ENCODE measurements at places on chromosomes 12 and 14.
A peak's percentile ranks its signal among the peaks of the same experiment; 100 is the strongest.

- no peak for DNase-seq
Observed at GRCh38 chr12:124819525-124819924, 44.1 kb downstream of the SCARB1 start.

GRCh38 chr12:13288501-13288900, 92.0 kb downstream of the EMP1 start:
- no peak for DNase-seq

- peak; percentile 32 for DNase-seq
Observed at GRCh38 chr12:116244001-116244400, 33.5 kb downstream of the MED13L start.

GRCh38 chr12:6376079-6376869, 911 bp upstream of the SCNN1A start:
- peak; percentile 90 for DNase-seq

DNA sequence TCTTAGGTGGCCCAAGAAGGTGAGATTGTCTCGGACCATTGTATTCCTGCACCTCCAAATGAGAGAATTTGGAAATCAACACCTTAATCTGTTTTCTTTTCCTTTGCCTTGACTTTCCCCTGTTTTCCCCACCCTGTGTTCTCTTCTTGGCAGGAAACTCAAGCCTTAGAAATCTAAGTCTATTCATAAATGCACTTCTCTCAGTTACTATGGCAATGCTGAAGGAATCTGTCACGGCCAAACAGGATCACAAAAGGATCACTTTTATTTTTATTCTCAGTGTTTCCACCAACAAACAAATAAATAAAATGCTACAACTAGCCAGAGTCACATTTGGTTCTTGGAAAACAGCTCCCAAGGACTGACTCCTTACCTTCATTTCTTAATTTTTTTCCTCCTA, 270.5 kb downstream of the BCAT1 start:
- DNase-seq: no peak

GRCh38 chr14:81473456-81474147, 60.1 kb downstream of the SEL1L start:
- DNase-seq: no peak

DNA sequence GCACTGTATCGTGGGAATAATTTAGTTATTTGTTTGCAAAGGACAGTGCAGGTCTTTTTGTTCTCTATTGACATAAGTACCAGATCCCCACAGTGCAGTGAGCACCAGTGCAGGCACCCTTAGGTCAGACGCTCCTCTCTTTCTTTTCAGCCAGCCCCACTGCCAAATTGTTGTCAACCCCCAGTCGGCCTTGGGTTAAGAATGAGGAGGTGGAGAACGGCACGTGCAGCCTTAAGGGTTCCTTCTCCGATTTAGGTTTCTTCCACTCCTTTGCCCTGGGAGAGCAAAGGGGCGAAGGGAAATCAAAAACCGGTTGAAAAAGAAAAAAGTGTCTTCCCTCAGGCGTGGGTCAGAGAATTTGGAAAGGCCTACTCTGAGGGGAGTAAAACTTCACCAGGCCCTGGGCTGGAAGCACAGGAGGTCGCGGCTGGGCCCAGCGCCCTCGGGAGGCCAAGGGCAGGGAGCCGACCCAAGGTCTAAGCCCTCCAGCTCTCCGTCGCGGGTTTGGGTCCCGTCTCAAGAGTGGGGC, 4.3 kb downstream of the PAX9 start:
- DNase-seq: no peak

DNA sequence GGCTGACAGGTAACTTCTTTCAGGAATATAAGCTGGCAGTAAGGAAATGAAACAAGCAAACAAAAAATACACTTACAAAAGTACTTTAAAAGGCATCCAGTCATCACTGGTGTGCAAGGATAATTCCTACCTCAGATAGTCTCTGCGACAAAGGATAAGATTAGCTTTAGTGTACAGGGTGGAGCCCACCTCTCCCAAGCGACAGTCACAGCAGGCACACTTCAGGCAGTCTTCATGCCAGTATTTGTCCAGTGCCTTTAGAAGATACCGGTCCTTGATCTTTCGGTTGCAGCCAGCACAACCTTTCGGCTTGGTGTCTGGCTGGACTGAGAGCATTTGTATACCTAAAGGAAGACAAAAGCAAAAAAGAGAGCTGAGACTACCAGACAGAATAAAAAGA, 5.4 kb downstream of the LMO3 start:
- no peak for DNase-seq

DNA sequence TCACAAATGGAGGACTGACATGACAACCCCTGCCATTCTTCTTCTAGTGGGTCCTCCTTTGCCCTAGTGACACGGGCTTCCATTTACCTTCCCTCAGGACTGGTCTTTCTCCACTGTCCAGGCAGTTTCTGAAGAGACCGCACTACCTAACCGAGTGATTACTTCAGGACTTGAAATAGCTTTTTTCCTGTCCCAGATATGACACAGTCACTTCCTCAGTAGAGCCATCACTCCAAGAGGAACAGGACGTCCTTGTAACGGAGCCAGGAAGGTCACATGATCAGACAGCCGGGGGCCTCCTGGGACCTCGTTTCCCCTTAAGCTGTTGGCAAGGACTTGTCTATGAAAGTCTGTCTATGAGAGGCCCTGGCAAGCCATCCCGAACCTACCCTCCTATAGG, 62.3 kb downstream of the FOS start:
- no peak for DNase-seq

GRCh38 chr14:52546318-52546670, 6.0 kb downstream of the TXNDC16 start:
- no peak for DNase-seq

DNA sequence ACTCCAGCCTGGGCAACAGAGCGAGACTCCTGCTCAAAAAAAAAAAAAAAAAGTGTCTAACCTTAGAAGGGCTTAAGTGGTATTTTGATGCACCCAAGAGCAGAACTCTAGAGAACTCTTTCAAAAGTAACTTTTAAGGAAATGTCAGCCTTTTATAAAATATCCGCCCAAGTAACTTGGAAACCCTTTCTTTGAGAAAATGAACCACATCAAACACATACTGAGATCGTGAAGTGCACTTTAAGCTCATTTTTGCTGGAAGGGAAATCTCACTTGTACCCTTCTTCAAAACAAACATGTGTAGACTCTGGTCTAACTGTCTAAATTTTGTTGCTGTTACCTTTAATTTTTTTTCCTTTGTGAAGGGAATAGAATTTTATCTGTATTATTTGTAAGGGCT, 5.5 kb downstream of the C12orf56 start:
- no peak for DNase-seq

DNA sequence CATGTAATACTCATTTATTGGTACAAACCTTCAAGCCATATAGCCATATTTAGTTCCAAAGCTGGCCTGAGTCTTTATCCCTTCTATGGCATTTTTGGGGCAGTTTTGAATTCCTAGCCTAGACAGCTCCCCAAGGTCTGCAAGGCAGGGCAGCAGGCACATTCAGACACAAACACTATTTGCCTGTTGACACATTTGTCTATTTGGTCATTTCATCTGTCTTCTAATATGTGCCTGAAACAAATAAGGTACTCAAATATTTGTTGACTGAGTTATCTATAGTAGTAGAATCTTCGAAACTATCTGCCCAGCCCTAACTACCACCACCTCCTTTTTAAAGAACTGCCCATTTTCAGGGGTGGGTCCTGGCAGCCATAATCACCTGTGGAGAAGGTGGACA, 9.3 kb downstream of the PPM1H start:
- no peak for DNase-seq

DNA sequence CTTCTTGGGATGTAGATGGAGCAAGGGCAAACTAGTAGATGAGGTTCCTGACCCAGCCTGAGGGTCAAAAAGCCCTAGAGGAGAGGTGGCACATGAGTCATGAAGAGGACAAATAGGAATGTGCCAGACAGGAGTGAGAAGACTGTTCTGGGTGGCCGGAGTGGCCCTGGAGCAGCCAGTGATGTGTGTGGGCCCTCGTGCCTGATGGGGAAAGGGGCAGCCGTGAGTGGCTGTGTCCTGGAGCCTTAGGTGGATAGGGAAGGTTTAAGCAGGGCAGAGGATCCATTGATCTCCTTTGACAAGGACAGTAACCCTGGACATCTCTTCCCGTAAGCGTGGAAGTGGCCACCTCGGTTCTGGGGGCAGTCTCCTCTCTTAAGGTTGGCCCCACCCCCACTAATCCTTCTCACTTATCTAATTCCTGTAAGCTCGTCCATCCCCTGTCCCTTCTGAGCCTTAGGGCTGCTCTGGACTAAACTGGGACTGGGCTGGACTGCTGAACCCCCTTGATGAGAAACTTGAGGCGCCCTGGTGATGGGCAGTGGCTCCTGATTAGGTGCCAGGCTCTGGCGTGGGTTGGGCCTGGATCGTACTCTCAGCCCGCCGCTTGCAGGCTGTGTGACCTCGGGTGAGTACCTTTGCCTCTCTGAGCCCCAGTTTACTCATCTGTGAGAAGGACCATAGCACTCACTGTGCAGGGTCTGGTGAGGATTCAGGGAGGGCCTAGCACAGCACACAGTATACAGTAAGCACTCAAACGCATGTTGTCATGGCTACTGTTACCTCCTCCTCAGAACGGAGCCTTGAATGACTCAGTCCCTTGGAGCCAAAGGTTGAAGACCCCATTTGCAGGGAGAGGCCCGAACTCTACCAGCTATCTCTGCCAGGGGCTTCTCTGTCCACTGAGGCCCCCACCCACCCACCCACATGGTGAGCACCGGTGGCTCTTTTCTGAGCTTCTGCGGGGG, 4.0 kb downstream of the FAM222A start:
- no peak for DNase-seq

- DNase-seq: no peak
Observed at GRCh38 chr14:93375673-93376156, 28.7 kb downstream of the COX8C start.

DNA sequence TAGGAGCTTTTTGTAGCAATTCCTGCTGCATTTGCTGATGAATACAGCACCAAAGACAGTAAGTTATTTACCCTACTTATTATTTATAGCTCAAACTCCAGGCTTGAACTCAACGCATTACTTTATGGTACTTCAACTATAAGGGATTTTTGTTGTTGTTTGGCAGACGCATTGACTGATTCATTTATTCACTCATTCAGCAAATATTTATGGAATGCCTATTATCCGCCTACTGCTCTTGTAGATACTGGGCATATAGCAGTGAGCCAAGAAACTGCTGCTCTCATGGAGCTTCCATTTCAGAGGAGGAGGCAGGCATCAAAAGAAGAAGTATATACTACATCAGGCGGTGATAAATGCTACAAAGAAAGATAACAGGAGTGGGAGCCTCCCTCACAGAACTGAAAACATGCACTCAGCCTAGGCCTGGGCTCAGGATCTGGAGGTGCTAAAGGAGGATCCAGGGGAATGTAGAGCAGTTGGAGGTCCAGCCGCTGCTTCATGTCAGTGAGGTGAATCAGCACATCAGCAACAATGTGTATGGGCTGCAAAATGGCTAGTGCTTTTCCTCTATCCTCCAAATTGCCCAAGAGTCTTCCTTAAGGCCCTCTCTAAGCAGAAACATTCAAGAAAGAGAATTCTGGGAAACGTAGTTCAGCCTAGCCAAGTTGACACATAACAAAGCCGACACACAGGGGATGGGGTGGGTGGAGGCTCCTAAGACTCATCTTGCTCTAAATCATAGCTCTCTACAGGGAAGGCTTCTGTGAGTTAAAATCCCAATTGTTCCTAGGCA, 157.5 kb downstream of the NRXN3 start:
- DNase-seq: no peak

DNA sequence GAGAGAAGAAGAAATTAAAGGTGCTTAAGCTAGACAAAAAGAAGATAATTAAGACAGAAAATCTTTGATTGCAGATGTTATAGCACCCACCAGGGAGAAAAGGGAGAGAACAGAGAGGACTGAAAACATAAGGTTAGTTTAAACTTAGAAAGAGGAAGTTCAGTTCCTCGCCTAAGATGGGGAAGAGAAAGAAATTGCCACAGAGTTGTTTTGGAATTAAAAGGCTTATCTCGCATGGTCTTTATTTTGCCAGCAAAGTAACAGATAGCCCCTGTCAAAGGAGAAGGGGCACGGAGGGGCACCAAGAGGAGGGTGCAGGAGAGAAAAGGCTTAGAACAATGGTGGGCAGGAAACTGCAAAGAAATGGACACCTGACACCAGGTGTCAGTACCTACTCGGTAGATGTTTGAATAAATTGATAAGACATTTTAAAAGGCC, 17.8 kb upstream of the OXA1L start:
- no peak for DNase-seq

- DNase-seq: no peak
Observed at GRCh38 chr14:36086629-36087395, 89.7 kb downstream of the PTCSC3 start.

- DNase-seq: peak; percentile 27
Observed at GRCh38 chr14:28635387-28635786, 131.2 kb upstream of the FOXG1 start.

DNA sequence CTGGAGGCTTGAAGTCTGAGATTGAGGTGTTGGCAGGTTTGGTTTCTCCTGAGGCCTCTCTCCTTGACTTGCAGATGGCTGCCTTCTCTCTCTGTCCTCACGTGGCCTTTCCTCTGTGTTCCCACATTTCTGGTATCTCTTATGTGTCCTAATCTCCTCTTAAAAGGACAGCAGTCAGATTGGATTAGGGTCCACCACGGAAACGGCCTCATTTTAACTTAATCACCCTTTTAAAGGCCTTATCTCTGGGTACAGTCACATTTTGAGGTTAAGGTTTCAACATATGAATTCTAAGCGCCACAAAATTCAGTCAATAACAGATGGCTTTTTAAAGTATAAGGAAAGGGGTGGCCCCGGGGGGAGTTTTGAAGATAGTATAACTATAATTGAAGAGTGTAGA, 33.5 kb downstream of the UNC79 start:
- no peak for DNase-seq

GRCh38 chr14:95290021-95290420, 29.7 kb downstream of the CLMN start:
- no peak for DNase-seq

DNA sequence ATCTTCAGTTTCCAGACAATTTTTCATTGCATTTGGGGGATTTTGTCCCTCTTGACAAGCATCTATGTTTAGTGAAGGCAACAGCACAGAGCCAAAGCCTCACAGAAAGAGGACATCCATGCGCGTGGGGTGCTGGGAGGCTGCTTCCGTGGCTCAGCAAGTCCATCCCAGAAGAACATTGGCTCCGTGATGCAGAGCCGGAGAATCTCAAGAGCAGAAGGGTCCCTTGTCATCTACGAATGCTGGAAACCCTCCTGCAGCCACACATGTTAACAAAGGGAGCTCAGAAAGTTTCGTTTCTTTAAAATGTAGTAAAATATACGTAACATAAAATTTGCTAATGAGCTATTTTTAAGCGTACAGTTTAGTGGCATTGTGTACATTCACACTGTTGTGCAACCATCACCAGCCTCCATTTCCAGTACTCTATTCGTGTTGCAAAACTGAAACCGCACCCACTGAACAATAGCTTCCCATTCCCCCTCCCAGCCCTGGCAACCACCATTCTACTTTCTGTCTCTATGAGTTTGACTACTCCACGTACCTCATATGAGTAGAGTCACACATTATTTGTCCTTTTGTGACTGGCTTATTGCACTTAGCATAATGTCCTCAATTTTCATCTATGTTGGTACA, 185.9 kb downstream of the TTC7B start:
- no peak for DNase-seq

- DNase-seq: no peak
Observed at GRCh38 chr12:131066207-131066885, 112.6 kb downstream of the ADGRD1 start.

GRCh38 chr12:8038659-8039114, 6.2 kb downstream of the FOXJ2 start:
- DNase-seq: peak; percentile 64

Data from mammary epithelial cell (primary cell).